ENCODE measurements at places on chromosomes 13 and 19.

- peak; percentile 16 for DNase-seq
Measured at GRCh38 chr13:50766013-50766412, 77.5 kb downstream of the DLEU7 start.

DNA sequence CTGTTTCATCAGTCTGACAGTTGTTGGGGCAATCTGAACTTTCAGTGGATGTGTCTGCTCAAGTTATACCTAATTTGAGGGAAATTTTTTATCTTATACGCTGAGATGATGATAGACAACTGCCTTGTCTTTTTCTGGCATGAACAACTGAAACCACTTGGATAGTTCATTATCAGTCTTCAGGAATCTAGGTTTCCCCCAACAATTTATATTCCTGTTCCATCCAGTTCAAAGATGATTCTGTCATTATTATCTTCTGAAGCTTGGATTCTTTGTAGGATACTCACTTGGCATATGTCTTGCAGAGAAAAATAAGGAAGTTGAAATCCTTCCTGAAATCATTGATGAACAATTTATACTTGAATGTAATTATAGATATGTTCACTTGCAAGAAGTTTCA lies 193.7 kb downstream of the LMO7 start:
- no peak for DNase-seq

DNA sequence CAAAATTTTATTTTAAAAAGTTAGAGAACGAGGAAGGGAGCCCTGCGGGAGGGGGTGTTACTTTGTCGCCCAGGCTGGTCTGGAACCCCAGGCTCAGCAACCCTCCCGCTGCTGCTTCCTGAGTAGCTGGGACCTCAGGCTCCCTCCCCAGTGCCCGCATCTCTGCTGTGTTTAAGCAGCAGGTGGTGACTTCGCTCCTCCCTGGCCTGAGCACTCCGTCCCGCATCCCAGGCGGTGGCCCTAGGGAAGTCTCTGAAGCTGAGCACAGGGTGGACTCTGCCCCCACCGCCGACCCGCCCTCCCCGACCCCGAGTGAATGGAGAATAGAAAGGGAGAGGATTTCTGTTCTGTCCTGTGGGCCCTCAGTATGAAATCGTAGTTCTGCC lies 30.5 kb downstream of the ZNF701 start:
- DNase-seq = no peak

DNA sequence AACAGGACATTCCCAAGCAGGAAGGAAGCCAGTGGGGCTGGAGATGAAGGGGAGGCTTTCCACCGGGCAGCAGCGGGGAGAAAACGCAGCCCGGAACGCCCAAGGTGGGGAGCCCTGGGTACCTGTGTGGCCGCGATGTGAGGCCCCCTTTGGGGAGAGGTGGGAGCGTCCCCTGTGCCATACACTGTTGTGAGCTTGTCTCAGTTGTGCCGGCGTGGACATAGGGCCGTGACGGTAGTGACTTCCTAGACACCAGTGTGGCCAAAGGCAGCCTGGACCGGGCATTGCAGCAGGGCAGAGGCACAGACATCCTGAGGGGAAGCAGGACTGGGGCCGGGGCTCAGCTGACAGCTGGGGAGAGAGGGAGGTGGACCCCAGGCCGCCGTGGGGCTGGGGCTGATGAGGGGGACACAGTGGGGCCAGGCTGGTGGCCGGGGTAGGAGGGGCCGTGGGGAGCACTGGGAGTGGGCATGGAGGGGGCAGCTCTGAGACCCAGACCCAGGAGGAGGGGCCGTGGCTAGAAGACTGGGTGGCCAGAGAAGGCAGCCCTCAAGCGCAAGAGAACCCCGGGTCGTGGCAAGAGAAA lies 38.5 kb upstream of the TFDP1 start:
- no peak for DNase-seq

DNA sequence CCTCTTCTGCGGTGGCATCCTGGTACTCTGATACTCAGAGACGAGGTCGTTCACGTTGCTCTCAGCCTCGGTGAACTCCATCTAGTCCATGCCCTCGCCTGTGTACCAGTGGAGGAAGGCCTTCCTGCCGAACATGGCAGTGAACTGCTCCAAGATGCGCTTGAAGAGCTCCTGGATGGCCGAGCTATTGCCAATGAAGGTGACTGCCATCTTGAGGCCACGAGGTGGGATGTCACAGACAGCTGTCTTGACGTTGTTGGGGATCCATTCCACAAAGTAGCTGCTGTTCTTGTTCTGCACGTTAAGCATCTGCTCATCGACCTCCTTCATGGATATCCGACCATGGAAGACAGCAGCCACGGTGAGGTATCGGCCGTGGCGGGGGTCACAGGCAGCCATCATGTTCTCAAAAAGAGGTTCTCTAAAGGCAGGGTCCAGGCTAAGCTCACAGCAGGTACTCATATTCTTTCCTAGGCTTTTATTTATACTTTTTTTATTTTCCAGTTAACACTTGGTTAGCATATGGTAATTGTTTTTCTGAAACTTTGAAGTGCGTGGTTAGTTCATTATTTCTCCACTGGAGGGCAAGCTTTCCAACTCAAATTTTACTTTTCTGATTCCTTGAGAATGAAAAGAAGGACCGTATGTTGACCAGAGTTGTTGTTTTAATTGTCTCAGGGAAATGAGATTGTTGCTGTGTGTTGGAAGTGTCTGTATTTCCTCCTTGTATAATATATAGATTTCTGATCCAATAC lies 72.4 kb upstream of the RGCC start:
- DNase-seq = no peak

DNA sequence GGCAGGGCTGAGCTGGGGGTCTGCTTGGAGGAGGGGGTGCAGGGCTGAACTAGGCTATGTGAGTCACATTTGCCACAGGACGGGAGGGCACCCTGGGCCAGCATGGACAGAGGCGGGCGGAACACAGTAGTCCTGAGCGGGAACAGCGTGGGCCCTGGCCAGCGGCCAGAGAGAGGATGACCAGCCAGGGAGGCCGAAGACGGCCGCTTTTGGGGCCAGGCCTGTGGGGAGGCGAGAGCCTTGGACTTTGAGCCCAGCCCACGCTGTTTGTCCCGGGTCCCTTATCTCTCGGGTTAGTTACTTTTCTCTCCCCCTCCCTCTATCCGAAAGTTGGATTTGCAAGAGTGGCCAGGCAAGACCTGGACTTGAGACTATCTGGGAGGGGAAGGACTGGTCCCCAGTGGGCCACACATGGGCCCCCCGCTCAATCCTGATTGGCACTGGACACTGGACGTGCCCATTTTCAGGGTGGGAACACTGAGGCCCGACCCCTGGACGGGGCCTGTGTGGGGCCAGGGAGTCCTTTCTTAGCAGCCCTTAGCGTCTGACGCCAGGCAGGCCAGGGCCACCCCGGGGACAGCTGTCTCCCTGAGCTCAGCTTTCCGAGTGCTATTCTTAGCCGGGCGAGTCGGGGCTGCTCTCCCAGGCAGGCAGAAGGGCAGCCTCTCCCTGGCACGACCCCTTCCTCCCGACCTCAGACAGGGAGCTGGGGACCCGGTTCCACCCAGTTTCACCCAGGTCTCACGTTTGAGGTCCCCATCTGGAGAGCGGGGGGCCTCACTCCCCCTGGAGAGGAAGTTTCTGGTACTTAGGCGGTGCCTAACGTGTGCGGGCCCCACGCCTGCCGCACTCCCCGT lies 833 bp downstream of the GAMT start:
- DNase-seq = no peak

DNA sequence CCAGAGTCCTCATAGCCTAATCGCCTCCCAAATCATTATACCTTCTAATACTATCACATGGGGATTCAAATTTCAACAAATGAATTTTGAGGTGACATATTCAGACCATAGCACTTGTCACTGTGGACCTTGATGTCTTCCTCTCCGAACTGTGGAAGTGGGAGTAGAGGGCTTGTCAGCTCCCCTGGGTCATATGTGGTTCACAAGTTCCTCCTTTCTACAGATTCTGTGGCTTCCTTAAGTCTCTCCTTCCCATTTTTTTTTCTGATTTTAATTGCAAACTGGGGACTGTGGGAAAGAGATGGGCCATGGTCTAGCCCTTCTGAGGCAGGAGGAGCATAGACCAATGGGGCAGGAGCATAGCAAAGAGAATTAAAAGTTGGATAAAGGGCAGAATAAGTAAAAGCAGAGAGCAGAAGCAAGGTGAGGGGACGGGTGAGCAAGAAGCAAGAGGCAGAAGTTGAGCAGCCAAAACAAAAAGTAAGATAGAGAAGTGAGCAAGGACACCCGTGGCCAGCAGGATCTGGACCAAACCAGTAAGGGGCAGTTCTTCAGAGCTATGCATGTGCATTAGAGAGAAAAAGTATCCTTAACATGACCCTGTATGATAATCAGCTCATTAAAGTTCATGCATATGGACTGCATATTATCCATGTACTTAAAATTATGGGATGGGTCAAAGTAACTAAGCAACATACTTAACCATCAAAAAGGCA lies 2.6 kb upstream of the SIGLEC7 start:
- DNase-seq = no peak

- DNase-seq = no peak
Measured at GRCh38 chr19:27872370-27872769, 1340.6 kb downstream of the UQCRFS1 start.

DNA sequence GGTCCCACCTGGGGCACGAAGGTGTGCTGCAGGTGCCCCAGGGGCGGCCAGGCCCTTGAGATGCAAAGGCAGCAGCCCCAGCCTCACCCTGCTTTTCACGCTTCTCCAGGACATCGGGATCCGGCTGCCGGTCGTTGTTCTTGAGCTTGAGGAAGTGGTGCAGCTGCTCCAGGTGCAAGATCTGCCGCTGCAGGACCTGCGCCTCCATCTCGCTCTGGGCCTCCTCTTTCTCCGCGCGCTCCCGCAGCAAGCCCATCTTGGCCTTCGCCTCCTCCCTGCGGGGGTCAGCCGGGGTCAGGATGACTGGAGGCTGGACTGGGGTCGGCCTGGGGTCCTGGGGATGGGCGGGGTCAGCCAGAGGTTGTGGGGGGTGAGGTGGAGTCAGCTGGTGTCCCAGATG lies 21.5 kb upstream of the EMP3 start:
- no peak for DNase-seq

DNA sequence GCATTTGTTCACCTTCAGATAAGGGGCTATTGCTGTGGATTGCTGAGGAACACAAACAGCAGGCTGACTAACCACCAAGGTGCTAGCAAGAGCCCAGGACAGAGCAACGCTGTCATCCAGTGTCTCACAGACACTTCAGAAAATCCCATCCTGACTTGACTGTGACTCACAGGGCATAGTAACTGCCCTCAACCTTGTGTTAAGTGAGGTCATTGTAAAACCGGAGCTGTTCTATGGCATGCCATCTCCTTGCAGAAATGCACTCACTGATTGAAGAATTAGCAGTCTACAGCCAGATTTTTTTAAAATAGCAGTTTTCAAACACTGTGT lies 51.1 kb downstream of the TNFRSF19 start:
- no peak for DNase-seq

GRCh38 chr19:1510442-1510806 lies 2.4 kb downstream of the ADAMTSL5 start:
- no peak for DNase-seq

DNA sequence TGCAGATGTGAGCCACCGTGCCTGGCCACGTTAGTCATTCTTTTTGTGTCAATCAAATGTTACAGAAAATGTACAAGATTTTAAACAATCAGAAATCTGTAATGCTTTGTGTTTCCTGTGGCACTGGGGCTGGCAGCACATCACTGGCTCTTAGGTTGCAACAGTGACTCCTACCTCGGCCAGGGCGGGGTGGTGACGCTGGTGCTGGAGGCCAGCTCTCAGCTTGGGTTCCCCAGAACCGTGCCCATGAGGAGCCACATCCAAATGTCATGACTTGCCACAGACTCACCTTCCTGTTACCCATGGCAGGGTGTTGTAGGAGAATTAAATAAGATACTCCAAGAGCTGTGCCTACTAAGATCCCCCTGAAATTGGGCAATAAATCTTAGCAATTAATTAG lies 161.7 kb downstream of the TEX29 start:
- DNase-seq = no peak

DNA sequence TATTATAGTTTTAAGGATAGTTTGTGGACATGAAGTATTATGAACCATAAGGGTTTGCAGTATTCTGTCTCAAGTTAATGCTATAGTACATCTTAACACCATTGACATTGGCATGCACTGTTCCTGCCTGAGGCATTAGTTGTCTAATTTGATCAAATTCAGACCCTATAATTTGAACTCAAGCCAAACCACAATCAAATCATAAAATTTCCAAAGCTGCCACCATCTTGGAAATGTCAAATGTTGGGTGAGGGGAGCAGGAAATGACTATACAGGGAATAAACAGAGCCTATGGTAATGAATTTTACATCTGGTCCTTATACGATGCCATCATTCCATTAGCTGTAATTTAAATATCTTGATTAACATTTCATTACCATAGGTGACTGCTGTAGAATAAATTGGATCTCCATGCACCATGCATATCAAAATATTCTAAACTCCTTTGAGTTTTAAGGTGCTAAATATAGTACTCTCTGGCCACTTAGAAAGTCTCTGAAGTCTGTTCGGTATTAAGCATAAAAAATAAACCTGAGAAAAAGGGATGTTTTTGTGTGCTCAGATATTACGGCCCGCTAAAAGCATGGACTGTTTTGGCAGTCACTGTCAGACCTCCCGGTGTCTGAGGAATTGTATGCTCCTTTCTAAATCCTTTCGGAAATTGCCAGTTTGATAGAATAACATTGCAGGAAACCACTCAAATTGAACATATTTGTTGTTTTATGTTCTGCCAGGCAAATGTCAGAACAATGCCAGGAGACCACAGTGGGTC lies 257.7 kb downstream of the SPRY2 start:
- no peak for DNase-seq

- DNase-seq = peak; percentile 52
Measured at GRCh38 chr13:42991898-42992763, at the start of gene EPSTI1. EPSTI1 (minus strand) TSS chr13:42992241; CDS start chr13:42992165, 76 bp downstream.

DNA sequence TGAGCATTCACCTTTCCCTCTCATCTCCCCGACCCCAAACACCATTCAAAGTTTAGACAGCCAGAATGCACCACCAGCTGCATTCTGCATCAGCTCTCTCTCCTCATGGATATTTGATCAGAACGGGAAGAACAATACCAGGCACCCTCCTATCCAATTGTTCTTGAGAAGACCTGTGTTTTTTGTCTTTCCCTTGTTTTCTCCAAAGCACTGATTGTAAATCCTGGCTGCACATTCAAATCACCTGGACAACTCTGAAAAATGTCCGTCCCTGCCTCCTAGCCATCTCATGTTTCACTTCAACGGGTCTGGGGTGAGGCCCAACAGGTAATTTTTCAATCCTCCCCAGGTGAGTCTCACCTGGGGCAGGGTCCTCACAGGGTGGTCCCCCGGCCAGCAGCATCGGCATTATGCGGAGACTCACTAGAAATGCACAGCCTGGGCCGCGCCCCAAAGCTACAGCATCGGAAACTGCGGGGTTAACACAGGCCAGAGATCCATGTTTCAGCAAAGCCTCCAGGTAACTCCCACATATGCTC lies 5.5 kb downstream of the IRS2 start:
- no peak for DNase-seq

- DNase-seq = no peak
Measured at GRCh38 chr13:109569958-109570711, 216.2 kb downstream of the IRS2 start.

GRCh38 chr19:990119-990571 lies 6.0 kb downstream of the WDR18 start:
- DNase-seq = no peak

GRCh38 chr13:105725887-105726286 lies 809.6 kb downstream of the EFNB2 start:
- DNase-seq = no peak
